ENCODE measurements at places on chromosomes 4 and X.

DNA sequence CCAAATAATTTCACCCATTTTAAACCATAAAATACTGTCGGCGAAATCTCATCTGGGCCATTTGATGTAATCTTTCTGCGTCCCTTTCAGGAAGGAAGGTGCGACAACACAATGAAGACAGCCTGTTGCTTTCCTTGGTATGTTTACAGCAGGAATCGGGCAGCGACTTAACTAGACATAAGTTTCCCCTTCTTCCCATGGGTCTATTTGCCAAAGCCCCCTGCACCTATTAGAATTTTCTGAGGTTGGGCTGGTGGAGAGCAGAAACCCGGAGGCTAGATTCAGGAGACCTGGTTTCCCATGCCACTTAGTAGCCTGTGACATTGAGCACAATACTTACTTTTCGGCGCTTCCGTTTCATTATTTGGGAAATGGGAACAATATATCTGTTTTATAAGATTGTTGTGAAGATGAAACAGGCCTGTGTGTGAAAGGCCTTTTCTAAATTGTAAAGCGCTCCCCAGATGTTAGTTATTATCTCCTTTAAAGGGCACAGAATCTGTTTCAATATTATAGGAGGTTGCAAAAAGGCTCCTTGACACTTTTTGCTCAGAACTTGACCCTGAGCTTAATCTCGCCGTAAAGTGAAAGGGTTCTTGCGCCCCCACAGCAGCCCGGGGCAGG is 552 bp upstream of the AFF1 start:
- no peak for DNase-seq

DNA sequence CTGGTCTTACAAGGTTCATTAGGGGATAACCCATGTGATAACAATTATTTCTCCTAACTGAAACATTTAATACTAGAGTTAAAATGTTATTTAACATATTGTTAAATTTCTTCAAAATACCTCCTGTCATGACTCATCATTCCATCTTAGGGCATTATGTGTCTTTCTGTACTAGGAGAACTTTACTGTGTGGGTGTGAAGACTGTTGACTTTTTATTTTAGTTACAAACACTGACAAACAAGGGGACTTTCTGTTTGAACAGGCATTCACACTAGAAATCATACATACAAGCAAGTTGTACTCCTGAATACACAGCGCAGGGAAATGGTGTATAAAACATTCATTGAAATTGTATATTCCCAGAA is 175.9 kb downstream of the FBXW7 start:
- no peak for DNase-seq

DNA sequence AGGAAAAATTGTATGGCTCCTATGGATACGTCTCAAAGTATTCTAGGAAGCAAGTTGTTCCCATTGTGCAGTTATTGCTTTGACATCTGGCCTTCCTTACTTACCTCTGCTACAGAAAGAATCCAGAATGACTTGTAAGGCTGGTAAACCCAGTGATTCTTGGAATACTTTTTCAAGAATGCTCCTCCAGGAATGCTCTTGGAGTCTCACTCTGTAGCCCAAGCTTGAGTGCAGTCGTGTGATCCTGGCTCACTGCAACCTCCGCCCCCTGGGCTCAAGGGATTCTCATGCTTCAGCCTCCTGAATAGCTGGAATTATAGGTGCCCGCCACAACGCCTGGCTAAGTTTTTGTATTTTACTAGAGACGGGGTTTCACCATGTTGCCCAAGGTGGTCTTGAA is 38.1 kb downstream of the GAB1 start:
- no peak for DNase-seq

- DNase-seq: no peak
These were observed 139.8 kb downstream of the NR3C2 start for GRCh38 chr4:148302416-148302815.

DNA sequence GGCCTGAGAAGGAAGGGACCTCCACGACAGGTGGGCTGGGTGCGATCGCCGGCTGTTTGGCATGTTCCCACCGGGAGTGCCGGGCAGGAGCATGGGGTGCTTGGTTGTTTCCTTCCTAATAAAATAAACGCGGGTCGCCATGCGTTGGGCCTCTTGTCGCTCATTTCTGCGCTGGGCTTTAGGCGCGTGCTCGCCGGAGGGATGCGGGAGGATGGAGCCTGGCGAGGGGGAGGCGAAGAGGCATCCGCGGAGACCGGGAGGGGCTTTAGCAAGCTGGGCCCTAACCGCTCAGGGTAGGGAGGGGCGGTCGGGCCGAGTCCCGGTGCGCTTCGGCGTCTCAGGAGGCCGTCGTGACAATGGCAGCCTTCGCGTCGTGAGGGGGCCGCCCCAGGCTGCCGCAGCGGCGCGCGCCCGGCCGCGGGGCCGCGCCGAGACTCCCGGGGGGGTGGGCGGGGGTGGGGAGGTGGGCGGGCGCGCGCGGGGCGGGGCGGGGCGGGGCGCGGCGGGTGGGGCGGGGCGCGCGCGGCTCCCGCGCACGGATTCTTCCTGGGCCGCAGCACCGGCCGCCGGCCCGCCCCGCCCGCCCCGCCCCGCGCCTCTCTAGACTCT is 476 bp upstream of the GDI1 start:
- no peak for DNase-seq

- no peak for DNase-seq
These were observed 93.8 kb downstream of the SOWAHB start for GRCh38 chr4:76804096-76804495.

DNA sequence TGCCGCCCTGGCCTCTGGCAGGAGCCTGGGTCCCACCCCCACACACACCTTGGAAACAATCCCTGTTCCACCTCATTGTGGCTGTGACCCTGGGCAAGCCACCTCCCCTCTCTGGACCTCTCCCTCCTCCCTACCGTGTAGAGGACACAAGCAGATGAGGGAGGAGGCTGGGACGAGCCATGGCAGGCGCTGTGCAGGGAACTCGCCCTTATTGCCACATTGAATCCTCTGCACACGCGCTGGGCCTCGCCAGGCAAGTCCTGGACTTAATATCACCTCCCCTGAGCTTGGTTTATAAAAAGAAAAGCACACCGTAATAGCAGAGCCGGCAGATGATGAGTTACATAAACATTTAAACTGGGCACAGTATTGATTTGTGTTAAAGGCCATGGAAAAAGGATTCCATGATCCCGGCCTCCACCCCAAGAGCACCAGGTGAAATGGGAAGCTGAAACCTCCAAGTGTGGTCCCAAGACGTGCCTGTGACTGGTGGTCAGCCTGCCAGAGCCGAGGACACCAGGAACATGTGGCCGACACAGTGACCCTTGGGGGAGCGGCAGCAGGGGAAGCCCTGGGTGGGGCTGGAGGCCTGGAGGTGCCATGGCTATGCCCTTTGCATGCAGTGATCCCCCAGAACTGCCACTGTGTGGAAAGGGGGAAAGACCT is 81.1 kb downstream of the PPP2R2C start:
- DNase-seq: peak; percentile 43

- DNase-seq: no peak
These were observed 15.9 kb upstream of the NOCT start for GRCh38 chr4:138999666-139000065.

- no peak for DNase-seq
These were observed 246.7 kb downstream of the GPAT3 start for GRCh38 chr4:83782591-83782990.

DNA sequence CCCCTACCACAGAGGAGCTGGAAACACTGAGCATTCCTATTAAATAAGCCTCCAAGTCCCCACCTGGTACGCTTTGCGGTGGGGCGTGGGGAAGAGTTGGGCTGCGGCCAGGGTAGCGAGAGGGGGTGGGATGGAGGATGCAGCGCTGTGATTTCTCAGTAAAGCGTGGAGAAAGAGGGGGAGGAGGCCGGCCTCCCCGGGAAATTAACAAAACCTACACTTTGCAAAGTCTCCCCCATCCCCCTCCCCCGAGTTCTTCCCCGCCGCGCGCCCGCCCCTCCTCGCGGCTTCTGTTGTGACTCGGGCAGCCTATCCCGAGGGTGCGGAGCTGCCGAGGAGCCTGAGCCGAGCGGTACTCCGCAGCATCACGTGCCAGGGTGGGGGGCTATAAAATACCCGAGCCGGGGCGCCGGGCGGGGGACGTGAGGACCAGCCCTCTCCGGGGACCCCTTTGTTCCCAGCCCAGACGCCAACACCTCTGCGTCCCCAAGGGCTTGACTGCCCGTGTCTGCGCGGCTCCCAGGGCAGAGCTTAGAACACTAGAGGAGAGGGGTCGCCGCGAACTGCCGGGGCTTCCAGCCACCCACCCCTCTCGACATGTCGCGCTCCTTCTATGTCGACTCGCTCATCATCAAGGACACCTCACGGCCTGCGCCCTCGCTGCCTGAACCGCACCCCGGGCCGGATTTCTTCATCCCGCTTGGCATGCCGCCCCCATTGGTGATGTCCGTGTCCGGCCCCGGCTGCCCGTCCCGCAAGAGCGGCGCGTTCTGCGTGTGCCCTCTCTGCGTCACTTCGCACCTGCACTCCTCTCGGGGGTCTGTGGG is at the start of gene GSX2:
Gene GSX2, plus strand, starts transcription at position 416 of the 827 bp plus-strand sequence. Its CDS starts 182 bp downstream, at position 598.
- no peak for DNase-seq

- DNase-seq: no peak
These were observed 1414.0 kb upstream of the AGA start for GRCh38 chr4:178856139-178856800.

- no peak for DNase-seq
These were observed 11.7 kb upstream of the HERC5 start for GRCh38 chr4:88445252-88445651.

DNA sequence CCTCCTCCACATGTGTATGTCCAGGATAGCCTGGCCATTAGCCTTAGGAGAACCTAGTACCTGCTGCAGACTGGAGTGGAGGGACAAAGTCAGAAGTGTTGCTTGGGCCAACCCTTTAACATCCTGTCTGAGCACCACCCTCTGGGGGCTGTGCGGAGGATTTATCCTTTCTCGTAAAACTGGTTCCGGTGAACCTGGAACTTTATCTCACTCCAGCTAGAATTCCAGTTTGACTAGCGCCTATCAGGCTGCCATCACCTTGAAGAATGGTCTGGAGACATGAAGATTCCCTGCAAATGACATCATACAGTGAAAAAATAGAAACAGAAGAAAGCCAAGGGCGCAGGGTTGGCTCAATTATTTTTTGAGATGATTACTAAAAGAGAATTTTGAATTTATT is 4.0 kb downstream of the TCEAL8 start:
- DNase-seq: no peak

GRCh38 chr4:139664442-139664841 is 1.2 kb upstream of the MGST2 start:
- DNase-seq: no peak

DNA sequence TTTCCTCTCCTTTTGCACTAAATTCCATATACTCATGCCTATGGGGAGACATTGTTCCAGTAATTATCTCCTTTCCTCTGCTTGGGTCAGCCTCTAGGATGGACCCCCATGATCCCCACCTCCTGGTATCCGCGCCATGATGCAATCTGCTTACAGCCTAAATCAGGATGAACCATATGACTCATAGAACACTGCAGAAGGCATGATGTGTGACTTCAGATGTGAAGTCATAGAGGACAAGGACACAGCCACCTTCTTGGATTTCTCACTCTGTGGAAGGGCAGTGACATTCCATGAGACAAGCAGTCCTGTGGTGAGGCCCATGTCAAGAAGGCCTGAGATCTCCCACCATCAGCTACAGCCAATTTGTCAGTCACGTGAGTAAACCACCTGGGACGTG is 9.0 kb upstream of the TMEM144 start:
- DNase-seq: no peak

DNA sequence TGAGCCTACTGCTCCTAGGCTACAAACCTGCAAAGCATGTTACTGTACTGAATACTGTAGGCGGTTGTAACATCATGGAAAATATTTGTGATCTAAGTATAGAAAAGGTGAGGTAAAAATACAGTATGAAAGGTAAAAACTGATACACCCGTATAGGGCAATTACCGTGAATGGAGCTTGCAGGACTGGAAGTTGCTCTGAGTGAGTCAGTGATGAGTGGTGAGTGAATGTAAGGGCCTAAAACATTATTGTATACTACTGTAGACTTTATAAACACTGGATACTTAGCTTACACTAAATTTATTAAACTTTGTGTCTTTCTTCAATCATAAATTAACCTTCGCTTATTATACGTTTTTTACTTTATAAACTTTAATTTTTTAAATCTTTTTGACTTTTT is 3.7 kb downstream of the KIF4A start:
- DNase-seq: no peak

Data from MCF 10A (cell line).